IMR-90 (cell line): ENCODE measurements at places on chromosomes 3 and 15. TPM values are rescaled to one million over a fixed set of nuclear protein-coding genes. Genes with fewer than 3 reads are reported as not detected.
A peak's percentile ranks its signal among the peaks of the same experiment; 100 is the strongest.

GRCh38 chr3:158711886-158712285 is 20.4 kb downstream of the RARRES1 start:
- H3K4me1 ChIP-seq = peaks cover 21% of the 10 kb centered on the region
- H3K27ac ChIP-seq = peak overlapping the region; percentile 70
- peak; percentile 91 for DNase-seq
- 0 out of 2 replicates have a peak, but pooled peaks cover 2% of the 10 kb centered on the region for H3K36me3 ChIP-seq

GRCh38 chr3:52848617-52849016 is 13.8 kb upstream of the MUSTN1 start:
- H3K27ac ChIP-seq = no peak overlapping the region
- H3K4me3 ChIP-seq = no peak overlapping the region
- H3K36me3 ChIP-seq = peaks cover 18% of the 10 kb centered on the region
- H3K4me1 ChIP-seq = peaks cover 11% of the 10 kb centered on the region; the same call in 1 of the 2 replicates
- DNase-seq = peak; percentile 91

DNA sequence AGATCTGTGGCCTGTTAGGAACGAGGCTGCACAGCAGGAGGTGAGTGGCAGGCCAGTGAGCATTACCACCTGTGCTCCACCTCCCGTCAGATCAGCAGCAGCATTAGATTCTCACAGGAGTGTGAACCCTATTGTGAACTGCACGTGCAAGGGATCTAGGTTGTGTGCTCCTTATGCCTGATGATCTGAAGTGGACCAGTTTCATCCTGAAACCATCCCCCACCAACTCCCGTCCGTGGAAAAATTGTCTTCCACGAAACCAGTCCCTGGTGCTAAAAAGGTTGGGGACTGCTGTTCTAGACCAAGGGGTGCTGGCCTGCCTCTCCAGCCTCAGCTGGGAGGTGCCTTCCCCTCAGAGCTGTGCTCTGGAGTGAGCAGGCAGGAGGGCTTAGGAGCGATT is 61.4 kb downstream of the RPLP1 start:
- H3K4me3 ChIP-seq = no peak overlapping the region
- no peaks in the 10 kb centered on the region for H3K4me1 ChIP-seq
- H3K36me3 ChIP-seq = no peaks in the 10 kb centered on the region
- peaks cover 40% of the 10 kb centered on the region for H3K27me3 ChIP-seq

- no peak overlapping the region for H3K27ac ChIP-seq
- H3K27me3 ChIP-seq = no peaks in the 10 kb centered on the region
- no peaks in the 10 kb centered on the region for H3K4me1 ChIP-seq
- DNase-seq = no peak
- no peak overlapping the region for H3K4me3 ChIP-seq
- no peaks in the 10 kb centered on the region for H3K36me3 ChIP-seq
These were observed 18.6 kb downstream of the MAP3K13 start for GRCh38 chr3:185381320-185382058.

The GHSR gene
- not detected in 2 replicates for total RNA-seq
